ENCODE measurements at places on chromosomes 3 and 15.
A peak's percentile ranks its signal among the peaks of the same experiment; 100 is the strongest.

DNA sequence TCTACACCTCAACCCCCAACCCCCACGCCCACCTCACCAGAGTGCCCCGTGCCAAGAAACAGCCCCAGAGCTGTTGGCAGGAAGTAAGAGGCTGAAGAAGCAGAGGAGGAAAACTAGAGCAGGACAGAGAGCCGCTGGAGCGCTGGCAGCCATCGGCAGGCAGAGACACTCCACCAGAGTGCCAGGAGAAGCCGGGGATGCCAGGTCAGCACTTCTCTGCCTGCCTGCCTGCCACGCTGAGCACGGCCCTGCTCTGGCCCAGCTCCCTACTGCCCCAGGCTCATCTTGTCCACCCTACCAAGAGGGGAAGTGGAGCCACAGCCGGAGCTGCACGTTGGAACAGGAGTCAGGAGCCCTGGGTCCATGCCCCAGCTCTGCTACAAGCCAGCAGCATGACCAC, 29.7 kb downstream of the CACNA2D2 start:
- DNase-seq = no peak

DNA sequence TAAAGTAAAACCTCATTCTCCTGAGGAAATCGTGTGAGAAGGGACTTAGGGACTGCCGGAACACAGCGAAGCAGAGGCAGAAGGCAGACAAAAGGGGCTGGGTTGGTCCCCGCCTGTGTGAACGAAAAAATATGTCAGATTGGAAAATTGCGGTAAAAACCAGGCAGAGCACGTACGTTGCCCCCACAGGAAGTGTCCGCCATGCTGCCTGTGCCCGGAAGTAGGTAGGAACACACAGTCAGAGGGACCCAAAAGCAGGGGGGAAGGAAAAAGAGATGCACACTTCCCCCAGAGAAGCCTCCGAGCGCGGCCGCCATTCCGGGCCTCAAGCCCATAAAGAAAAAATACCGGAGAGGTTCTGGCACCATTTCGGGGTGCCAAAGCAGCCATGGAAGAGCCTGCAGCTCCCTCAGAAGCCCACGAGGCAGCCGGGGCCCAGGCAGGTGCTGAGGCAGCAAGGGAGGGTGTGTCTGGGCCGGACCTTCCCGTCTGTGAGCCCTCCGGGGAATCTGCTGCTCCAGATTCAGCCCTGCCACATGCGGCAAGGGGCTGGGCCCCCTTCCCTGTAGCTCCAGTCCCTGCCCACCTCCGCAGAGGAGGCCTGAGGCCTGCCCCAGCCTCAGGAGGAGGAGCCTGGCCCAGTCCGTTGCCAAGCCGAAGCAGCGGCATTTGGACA, at the start of gene MKRN3:
MKRN3 (plus strand) TSS at position 280 of the 676 bp plus-strand sequence; CDS start at position 389, 109 bp downstream.
- DNase-seq = peak; percentile 65

- DNase-seq = no peak
Measured at GRCh38 chr3:8371085-8371551, 130.5 kb upstream of the LMCD1 start.

- DNase-seq = no peak
Measured at GRCh38 chr3:24199775-24200247, 254.7 kb downstream of the NR1D2 start.

- DNase-seq = no peak
Measured at GRCh38 chr15:91384189-91384730, 284.2 kb downstream of the SV2B start.

Data from H54 (cell line).